ENCODE measurements at places on chromosomes 5 and 9.

DNA sequence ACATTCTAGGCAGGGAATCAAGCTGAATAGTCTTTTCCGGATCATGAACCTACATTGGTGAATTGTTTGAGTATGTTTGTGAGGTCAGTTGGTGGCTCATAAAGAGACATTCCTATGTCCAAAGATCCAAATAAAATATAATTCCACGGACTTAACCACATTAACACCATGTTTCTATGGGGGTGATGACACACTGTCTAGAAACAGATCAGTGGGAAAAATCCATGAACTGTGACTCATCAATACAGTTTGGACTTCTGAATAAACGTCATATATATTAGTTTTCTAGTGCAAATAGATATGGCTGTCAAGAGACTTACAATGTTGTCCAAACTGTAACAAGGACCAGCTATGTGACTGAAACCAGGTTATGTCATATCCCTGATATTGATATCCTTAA lies 509.9 kb upstream of the TYRP1 start:
- DNase-seq, result no peak

GRCh38 chr5:62068554-62068953 lies 237.5 kb upstream of the KIF2A start:
- no peak for DNase-seq

- no peak for DNase-seq
These were observed 482.9 kb downstream of the TMEM38B start for GRCh38 chr9:106177216-106177615.

- no peak for DNase-seq
These were observed 380.3 kb downstream of the SEMA5A start for GRCh38 chr5:9165546-9165945.

- no peak for DNase-seq
These were observed 5.5 kb upstream of the EXOSC2 start for GRCh38 chr9:130688072-130688471.

DNA sequence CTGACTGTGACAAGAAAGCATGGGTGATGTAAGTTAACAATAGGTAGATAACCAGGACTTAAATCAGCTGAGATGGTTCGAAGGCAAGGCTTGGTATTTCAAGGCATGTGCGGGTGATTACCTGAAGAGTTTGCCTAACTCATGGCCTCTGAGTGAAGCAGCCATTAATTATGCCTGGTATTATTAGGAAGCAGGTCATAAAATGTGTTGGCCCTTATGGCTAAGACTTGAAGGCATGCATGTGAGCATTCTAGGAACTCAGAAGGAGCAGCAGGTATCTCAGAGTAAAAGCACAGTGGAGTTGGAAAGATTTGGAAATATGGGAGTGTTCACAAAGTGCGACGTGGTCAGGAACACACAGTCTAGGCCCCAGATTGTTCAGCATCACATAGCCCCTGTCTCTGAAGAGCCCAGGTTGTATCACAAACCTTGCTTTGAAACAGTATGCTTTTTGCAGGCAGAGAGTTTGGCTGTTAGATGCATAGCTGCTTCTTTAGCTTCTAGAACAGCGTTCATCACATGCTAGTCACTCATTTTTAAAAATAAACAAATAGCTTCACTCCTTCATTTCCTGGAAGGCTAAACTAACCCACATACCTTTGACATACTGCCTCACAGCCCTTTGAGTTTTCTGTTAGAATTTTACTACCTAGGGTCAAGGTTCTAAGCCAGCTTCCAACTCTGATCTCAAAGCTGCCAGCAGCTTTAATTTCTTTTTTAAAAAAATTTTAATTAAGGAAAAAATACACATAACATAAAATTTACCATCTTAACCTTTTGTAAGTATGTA lies 2.1 kb downstream of the HEXB start:
- DNase-seq, result no peak

DNA sequence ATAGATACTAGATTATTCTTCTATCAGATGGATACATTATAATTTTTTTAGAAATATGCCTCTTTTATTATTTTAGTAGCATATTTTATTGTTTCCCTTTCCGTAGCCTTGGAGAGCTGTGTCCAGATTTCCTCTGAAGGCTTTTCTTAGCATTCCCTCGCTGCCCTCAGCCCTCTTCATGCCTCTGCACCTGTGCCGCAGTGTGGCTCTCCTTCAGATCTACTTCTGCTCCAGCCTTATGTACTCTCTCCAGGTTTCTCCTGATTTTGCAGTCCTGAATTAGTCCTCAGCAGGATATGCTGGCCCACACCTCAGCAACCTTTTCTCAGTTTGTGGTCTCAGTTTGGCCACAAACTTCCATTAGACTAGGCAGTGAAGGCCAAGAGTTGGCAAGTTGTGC lies 1052.0 kb downstream of the TAF11L14 start:
- DNase-seq, result no peak

GRCh38 chr9:70924895-70925547 lies 196.4 kb downstream of the TRPM3 start:
- peak; percentile 93 for DNase-seq

- DNase-seq, result no peak
These were observed 9.5 kb upstream of the BARX1 start for GRCh38 chr9:93964685-93965084.

DNA sequence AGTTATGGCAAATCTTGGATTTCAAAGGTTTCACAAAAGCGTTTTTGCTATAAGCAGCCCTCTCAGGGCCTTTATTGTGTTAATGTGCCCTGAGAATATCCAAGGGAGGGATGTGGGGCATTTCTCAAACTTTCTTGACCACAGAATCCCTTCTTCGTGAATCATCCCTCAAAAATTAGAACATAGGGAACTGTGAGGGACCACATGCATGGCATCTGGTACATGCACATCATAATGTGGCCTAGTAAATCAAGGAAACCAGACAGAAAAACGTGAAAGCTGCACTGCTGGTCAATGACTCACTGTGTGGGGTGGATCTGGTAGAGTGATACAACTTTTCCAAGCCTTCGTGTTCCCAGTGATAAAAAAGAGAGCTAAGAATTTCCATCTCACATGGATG lies 22.4 kb downstream of the DDX31 start:
- DNase-seq, result no peak

- DNase-seq, result peak; percentile 69
These were observed 18.3 kb downstream of the UGCG start for GRCh38 chr9:111914749-111915424.

DNA sequence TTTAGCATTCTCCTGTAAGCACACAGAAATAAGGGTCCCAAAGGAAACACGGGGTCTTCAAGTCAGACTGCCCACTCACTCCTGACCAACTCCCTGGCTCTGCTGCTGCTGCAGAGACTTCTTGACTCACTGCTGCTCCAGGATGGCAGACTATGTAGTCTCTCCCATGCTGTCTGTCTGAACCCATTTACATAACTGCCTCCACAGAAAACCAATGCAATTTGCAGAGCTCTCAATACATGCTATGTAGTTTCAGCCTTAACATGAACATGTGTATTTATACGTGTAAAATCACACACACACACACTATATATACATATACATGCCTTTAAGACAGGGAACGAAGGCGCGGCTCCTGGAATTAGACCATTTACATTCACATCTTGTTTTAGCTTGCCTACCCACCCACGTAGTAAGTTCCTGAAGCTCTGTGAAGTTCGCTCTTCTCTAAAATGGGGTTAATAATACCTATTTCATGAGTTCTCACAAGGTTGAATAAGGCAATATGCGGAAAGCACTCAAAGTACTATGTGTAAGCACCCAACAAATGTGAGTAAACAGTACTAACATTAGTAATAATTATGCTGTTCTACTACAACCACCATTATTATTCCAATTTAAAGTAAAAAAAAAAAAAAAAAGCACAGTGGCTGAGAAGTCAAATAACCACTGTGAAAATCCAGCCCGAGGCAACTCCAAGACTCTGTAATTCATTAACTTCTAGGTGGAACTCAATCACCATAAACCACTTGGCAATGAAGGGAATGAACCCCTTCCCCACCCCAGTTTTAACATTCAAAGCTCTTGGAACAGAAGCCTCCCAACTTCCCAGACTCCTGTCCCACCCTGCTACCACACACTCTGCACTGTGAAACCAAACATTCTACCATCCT lies 31.8 kb downstream of the PRELID2 start:
- DNase-seq, result no peak

DNA sequence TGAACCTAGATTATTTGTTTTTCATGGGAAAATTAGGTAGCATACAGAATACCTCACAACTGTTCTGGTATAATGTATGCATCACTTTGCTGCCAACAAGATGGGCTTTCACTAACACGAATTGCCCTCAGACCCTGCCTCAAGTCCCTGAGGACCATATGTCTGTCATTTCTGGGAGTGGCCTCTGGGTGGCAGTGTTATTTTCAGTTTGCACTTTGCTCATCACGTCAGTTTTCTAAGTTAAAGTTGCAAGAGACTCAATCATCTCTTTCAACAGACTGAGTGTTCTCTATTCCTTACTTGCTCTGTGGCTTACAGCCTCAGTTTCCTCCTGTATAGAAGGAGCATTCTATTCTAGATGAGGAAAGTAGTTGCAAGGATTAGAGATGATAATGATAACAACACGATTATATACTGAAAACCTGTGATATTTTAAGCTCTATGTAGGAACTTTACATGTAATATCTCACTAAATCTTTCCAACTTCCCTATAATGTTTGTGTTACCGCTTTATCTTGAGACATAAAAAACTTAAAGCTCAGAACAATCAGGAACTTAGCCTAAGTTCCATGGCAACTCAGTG lies 55.7 kb downstream of the TSSK1B start:
- DNase-seq, result peak; percentile 71

DNA sequence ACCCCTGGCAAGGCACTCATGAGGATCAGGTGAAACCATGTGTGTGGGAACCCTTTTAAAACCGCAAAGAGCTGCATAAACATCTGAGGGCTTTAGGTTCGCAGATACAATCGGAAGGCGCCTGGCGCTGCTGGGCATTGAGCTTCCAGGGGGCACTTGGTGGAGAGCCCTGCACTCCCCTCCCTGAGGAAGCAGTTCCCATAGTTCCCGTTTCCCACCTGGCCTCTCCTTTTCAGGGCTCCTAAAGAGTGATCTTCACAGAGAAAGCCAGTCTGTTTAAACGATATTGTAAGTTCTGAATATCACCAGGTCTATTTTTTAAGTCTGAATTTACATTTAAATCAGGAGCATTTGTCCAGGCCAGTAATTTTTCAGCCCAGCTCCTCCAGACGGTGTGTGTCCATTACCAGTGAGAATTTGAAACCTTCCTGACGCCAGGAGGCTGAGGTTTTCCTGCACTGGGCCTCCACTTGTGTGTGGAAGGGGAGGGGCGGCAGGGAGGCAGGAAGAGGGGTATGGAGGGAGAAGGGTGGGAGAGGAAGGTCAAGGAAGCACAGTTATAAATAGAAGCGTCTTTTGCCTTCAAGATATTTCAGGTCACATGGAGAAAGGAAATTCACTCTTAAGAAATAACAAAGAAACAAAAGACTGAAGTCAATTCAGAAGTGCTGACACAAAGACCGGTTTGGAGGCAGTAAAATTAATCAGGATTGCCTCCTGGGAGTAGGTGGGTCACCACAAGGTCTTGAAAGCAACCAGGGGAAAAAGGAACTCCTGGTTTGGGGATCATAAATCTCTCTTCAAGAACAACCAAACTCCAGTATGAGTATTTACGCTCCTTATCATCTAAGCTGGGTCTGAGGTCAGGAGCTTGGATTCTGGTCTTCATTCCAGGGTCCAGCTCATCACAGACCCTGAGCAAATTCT lies 14.3 kb upstream of the MGAT1 start:
- peak; percentile 78 for DNase-seq

DNA sequence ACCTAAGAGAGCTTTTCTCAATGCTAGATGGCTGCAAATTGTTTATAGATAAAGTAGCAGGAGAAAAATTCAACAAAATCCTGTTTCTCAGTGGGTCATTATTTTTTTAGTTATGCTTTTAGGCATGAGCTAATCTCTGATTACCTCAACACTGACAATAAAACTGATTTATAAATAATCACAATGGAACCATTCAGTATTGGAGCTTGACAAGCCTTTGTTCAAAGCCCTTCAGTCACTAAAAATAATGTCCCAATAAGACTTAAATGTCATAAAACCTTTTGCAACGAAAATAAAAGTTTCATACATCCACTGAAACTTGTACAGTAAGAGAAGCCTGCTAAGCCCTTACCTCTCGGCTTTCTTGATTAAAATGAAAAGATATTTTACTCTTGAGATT lies 27.2 kb downstream of the PTPDC1 start:
- DNase-seq, result no peak

- DNase-seq, result no peak
These were observed 5.6 kb downstream of the S1PR3 start for GRCh38 chr9:88996921-88997235.

GRCh38 chr5:164392531-164392930 lies 887.1 kb downstream of the MAT2B start:
- peak; percentile 45 for DNase-seq

DNA sequence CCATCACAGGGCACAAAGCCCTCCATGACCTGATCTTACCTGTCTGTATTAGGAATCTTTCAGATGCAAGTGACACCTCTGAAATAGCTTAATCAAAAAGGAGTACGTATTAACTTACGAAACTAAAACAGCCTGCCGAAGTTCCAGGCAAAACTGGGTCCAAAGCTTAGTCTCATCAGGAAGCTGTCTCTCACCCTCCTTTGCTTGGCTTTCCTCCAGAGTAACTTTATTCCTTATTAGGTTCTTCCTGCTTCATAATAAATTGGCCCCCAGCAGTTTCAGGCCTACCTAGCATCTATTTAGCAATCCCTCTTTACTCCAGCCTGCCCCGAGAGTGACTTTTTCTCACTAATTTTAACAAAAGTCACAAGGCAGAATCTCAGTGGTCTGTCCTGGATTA lies 58.4 kb upstream of the STK32A start:
- peak; percentile 60 for DNase-seq

DNA sequence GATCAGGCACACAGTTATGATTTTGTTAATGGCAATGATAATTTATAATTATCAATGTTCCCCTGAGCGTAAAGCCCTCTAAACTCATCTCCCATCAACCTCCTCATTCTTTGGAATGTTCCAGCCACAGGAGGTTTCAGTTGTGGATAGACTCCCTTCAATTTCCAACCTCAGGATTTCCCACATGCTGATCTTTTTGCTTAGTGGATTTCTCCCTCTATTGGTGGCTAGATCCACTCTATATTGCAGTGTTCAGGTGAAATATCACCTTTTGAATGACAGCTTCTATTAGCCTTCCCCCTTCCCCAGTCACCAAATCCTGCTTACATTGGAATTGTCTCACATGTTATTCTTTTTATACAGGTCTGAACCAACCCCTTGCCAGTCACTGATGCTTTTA lies 113.9 kb downstream of the CDH10 start:
- no peak for DNase-seq

Measured in cardiac muscle cell (in vitro differentiated cells and primary cell).